ENCODE measurements at places on chromosomes 16 and 17. TPM values are rescaled to one million over a fixed set of nuclear protein-coding genes. Genes with fewer than 3 reads are reported as not detected.

Gene MAF
- 9.1 TPM for total RNA-seq

Gene GPRC5C
- 0.31 TPM for total RNA-seq

Gene ZNF287
- total RNA-seq: 3.3 TPM

Gene CLEC19A
- total RNA-seq: not detected

Gene PRSS22
- total RNA-seq: 0.21 TPM

Gene CDH3
- 0.10 TPM for total RNA-seq

Gene ANKFN1
- total RNA-seq: not detected

Gene COPRS
- 7.9 TPM for total RNA-seq

Gene PYY
- not detected for total RNA-seq

Gene CCL18
- 0.31 TPM for total RNA-seq

Gene OTOP3
- total RNA-seq: not detected

Gene TAC4
- total RNA-seq: not detected

Gene TNFRSF13B
- 2.2 TPM for total RNA-seq

Gene AXIN2
- total RNA-seq: 28.5 TPM

Gene SCARF1
- total RNA-seq: 4.6 TPM

Gene DCUN1D3
- total RNA-seq: 7.1 TPM

Gene CDR2
- total RNA-seq: 89.8 TPM

Gene SMIM5
- total RNA-seq: 3.6 TPM

Gene TEKT3
- not detected for total RNA-seq

Gene KRT32
- not detected for total RNA-seq

Gene CLEC3A
- total RNA-seq: not detected

Gene CD7
- 48.5 TPM for total RNA-seq

Gene KRTAP9-8
- not detected for total RNA-seq

Gene KRT33A
- total RNA-seq: not detected

Gene KRT27
- not detected for total RNA-seq

Gene MT3
- 0.31 TPM for total RNA-seq

Gene SLC12A3
- 0.10 TPM for total RNA-seq

Gene TMIGD1
- total RNA-seq: not detected

Gene WNK4
- 0.10 TPM for total RNA-seq

Gene SPN
- total RNA-seq: 29.7 TPM

Gene DBNDD1
- 1.8 TPM for total RNA-seq

Gene ST6GALNAC2
- 2.3 TPM for total RNA-seq

Gene FMNL1
- 202 TPM for total RNA-seq

Gene ZFHX3
- total RNA-seq: 2.6 TPM

Gene KCNG4
- not detected for total RNA-seq

Gene SEPTIN12
- total RNA-seq: not detected

Gene HSD17B1
- total RNA-seq: 0.31 TPM

Gene MSLN
- total RNA-seq: 0.21 TPM

Gene KCNH4
- under 0.01 TPM for total RNA-seq

Gene UBE2Z
- total RNA-seq: 46.1 TPM

Gene RAB26
- total RNA-seq: not detected

Gene COG7
- 8.0 TPM for total RNA-seq

Gene CEP295NL
- 5.9 TPM for total RNA-seq

Gene GRB7
- not detected for total RNA-seq

Gene SKAP1
- total RNA-seq: 40.1 TPM

Gene RAP1GAP2
- total RNA-seq: 29.3 TPM

Gene KRT39
- total RNA-seq: not detected

Gene NME4
- total RNA-seq: 15.0 TPM

Gene TBC1D26
- total RNA-seq: 0.10 TPM

Gene PPL
- total RNA-seq: not detected

Gene CCL7
- 3.1 TPM for total RNA-seq

Gene GRIN2C
- not detected for total RNA-seq

Gene CHD9
- 55.6 TPM for total RNA-seq

Gene HAGHL
- total RNA-seq: 4.6 TPM

Gene ARHGAP44
- total RNA-seq: not detected

Gene PPP1R27
- not detected for total RNA-seq

Gene NPIPB13
- total RNA-seq: 12.1 TPM
